Stimulated activated CD4-positive, alpha-beta T cell treated with anti-CD3 and anti-CD28 coated beads, TNF-alpha, amount 100 ng/mL, for 1 hour (primary cell): ENCODE measurements at places on chromosomes 5 and 9.

GRCh38 chr5:111142932-111143331, 50.8 kb downstream of the WDR36 start:
- no peak for DNase-seq

GRCh38 chr9:114264806-114265550, 57.9 kb upstream of the ORM1 start:
- DNase-seq: no peak

GRCh38 chr9:88746029-88746742, 211.2 kb downstream of the NXNL2 start:
- DNase-seq: no peak

GRCh38 chr9:116175614-116176013, 22.0 kb downstream of the PAPPA start:
- no peak for DNase-seq

DNA sequence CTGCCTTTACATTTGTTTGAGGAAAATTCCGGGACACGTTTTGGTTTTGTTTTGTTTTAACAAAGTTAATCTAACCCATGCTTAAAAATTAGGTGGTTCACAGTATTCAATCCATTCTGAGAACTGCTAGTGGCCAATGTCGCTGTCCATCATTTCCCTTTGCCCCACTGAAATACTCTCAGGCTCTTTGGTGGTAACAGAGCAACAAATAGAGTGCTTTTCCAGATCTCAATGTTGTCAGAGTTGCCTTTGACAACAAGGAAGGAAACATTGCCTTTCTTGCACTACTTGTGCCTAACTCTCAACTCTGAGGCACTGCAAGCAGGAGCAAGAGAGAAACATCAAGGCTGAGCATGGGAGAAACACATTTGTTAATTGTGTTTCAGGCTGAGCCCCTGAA, 154.0 kb downstream of the MCTP1 start:
- DNase-seq: no peak
